ENCODE measurements at places on chromosomes 1 and 21. TPM values are rescaled to one million over a fixed set of nuclear protein-coding genes. Genes with fewer than 3 reads are reported as not detected.

TEX38 gene
- total RNA-seq = not detected

OR2T11 gene
- total RNA-seq = not detected

AJAP1 gene
- total RNA-seq = not detected

GART gene
- 64.7 TPM for total RNA-seq

MASP2 gene
- 0.33 TPM for total RNA-seq

PROX1 gene
- total RNA-seq = 0.18 TPM

VANGL1 gene
- 22.8 TPM for total RNA-seq

OR2M3 gene
- total RNA-seq = not detected

ZYG11A gene
- total RNA-seq = 2.9 TPM

ATP6V1G3 gene
- total RNA-seq = not detected

OR6N1 gene
- not detected for total RNA-seq

CLDN17 gene
- total RNA-seq = not detected

TRIM45 gene
- total RNA-seq = 0.66 TPM

NUP210L gene
- total RNA-seq = not detected

Data from A549 treated with ZK216348 at 1 μM for 4 hours (cell line).